CD4-positive, alpha-beta T cell treated with Interferon gamma for 1 hour (primary cell): ENCODE measurements at places on chromosomes 7 and 10.
A peak's percentile ranks its signal among the peaks of the same experiment; 100 is the strongest.

DNA sequence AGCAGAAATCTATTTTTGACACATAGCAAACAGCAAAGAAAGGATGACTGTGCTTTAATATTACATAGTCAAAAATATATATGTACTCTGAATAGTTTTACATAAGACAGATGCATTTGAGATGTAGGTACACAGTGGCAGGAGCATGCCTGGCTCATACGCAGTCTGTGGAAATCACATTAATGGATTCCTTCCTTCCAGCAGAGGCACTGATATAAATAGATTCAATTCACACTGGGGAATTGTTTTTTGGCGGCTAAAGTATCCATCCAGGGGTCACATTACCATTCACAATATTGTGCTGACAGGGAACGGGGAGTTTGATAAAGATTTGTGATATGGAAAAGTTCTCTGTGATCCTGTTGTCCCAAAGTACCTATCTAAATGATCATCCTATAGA is 72.5 kb upstream of the AGR3 start:
- DNase-seq: no peak

- no peak for DNase-seq
Observed at GRCh38 chr7:26856176-26856985, 8.0 kb downstream of the SKAP2 start.

DNA sequence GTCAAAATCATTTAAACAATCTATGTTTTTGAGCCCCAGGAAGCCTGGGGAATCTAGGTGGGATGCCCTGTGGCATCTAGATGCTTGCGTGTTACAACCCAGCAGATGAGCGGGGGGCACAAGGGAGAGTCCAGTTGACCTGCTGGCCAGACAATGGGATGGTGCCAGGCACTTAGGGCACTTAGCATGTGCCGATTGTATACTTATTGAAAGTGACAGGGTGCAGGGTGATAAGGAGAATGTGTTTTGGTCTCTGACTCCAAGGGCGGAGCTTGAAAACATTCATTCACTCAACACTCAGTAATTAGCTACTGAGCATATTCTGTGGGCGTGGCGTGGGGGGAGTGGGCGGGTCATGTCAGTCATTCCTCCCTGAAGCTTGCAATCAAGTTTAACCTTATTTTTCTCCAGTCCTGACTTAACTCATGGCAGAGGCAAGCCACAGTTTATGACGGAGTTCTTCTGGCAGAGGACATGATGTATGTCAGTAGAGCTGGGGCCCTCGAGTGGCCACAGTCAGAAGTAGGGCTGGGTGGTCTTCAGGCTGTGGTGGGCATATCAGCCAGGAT is 115.1 kb downstream of the PRKCQ start:
- no peak for DNase-seq

DNA sequence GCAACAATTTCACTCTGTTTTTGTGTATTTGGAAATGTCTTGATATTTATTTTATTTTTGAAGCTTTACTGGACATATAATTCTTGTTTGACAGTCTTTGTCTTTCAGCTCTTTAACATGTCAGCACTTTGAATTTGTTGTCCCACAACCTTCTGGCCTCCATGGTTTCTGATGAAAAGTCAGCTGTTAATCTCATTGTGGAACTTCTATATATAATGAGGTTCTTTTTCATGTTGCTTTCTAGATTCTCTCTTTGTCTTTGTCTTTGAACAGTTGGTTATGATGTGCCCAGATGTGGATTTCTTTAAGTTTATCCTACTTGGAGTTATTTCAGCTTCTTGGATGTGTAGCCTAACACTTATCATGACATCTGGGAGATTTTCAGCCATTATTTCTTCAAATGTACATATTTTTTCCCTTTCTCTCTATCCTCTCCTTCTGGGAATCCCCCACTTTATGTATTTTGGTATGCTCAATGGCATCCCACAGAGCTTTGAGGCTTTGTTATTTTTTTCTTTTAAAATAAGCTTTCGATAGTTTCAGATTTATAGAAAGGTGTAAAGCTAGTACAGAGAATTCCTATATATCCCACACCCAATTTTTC is 9.5 kb upstream of the LMTK2 start:
- no peak for DNase-seq

- DNase-seq: no peak
Observed at GRCh38 chr7:74025730-74026129, 2.2 kb upstream of the ELN start.

DNA sequence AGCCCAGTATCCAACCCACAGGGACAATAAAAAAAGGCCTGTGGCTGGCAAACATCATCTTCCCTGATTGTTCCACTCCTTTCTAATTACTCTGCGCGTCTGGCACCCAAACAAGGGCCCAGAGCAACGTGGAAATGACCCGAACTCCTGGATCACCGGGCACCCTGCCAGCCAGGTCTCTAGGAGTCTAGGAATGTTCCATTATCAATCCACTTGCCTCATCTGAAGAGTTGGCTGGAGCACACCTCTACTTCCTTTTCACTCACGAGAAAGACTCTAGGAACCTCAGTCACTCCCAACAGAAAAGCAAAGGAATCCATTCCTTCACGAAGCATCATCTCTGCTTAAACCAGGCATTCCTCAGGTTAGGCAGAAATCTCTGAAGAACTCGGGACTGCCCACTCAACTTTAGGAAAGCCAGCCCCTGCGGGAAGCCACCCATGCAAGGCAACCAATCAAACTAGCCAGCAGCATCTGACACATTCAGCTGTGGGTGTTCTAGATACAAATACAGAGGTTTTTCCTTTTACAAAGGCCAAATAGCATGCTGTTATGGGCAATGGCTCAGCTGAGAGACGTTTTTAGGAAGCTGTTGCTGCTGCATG is 37.7 kb downstream of the ATXN7L1 start:
- no peak for DNase-seq

GRCh38 chr7:19619122-19619521 is 89.7 kb downstream of the POLR1F start:
- DNase-seq: no peak

DNA sequence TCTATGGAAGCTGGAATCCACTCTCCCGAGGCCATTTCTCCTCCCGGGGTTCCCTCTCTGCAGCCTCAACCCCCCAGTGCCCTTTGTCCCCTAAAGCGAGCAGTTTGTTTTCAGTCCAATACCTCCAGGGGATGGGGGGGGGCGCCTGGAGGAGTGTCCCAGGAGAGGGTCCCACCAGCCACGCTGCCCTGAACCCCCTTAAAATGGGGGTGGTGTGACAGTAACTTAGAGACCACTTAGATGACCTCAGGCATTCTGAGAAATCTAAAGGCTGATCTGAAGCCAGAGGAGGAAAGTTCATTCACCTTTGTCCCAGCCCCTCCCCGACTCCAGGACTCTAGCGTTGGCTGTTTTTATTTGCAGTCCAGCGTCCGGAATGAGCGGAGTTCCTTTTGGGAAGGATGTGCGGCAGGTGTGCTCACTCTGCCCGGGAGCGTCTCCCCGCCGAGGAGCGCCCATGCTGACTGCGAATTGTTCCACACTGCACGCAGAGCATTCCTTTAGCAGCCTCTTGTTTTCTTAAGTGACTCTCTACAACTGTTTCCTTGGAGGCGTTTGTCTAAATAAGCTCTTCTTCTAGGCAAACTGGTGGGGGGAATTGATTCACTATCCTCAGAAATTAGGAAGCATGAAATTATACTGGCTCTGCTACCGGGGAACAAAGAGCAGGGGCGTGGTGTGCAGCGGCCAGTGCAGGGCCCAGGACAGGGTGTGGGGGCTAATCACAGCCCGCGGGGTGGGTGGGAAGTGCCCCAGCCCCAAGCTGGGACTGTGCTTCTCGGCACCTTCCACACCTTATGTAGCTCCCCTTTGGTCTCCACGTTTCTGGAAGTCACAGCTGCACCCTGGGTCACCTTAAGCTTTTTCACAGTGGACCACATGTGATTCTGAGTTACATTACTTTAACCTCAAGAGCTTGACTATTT is 46.3 kb downstream of the SYPL1 start:
- DNase-seq: no peak

GRCh38 chr10:122682522-122682921 is 17.1 kb downstream of the C10orf120 start:
- DNase-seq: no peak

GRCh38 chr10:21318540-21319167 is 206.8 kb downstream of the SKIDA1 start:
- no peak for DNase-seq

- DNase-seq: no peak
Observed at GRCh38 chr10:77686096-77686495, 48.5 kb upstream of the KCNMA1 start.

DNA sequence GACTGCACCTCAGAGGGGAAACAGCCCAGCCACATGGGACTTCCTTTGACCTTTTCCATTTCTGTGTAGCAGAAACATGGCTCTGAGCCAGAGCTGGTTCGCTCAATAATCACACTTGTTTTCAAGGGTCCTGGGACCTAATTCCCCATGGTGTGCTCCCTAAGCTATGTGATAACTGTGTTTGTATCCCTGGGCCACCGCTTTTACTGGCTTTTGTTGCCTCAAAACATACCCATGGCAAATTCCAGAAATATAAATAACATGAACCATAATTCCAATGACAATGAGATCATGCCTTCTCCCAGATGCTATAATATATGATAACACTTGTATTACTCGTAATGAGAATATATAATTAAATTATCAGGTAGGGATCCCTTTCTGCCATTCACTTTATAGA is 196.4 kb downstream of the GFRA1 start:
- no peak for DNase-seq

DNA sequence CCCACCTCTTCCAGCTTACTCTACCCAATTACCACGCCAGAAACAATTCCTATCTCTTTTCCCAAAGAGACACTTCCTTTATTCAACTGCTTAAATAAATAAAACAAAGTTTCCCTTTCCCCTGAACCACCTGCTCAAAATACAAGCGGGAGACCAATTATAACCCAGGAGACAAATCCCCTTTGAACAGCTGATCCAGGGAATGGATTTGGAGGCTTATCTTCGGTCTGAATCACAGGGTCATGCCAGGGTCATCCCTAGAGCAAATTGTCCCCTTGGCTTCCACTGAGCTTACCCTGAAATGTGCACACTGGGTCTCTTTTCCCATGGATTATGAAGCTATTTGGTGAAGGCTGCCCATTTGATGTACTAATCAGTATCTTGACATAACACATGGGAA is 99.9 kb upstream of the JAZF1 start:
- no peak for DNase-seq

DNA sequence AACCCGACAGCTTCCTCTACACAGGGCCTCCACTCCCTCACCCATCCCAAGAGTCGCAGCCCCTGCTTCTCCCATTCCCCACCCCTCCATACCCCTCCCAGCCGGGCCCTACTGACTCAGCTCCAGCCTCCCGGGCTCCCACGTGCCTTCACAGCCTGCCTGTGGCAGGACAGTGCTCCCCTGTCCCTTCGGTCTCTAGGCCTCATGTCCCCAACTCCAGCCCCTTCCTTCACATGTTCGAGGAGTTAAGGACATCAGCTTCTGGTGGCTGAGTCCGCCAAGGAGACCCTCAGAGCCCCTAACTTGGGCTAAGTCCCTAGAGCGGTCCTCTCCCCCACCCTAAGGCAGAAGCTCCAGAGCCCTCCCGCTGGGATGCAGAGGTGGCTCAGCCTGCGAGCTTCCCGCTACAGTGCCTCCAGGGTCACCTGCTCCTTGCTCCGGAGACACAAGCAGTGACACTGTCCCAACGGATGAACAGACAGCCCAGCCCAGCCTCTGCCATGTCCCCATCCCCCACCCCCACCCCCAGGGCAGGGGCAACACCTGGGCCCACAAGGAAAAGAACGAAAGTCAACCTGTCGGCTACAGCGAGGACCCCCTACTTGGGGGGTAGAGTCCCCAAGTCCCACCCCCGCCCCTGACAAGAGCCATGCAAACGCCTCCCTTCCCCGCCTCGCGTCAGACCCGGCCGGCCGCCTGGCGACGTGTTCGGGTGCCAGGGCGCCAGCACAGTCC is 716 bp downstream of the SMARCD3 start:
- DNase-seq: no peak

DNA sequence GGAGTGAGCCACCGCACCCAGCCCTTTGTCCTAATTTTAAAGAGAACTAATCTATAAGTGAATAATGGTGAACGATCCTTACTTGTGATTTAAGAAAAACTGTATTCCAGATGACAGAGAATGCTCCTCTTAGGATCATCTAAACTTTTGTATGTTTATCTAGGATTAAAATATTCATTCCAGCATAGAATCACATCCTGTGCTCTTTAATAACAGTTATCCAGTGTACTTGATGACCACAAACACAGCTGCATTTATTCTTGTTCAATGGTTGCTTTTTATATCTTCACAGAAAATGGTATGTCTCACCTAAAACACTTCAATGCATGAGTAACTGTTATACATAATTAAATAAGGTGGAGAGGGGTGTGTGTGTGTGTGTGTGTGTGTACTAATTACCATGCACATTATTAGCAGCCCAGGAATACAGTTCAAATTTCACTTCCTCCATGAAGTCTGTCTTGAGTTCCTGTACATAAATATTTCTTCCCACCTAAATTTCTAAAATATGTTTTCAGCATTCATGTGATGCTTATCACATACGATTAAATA is 38.5 kb upstream of the SEMA3C start:
- DNase-seq: no peak

DNA sequence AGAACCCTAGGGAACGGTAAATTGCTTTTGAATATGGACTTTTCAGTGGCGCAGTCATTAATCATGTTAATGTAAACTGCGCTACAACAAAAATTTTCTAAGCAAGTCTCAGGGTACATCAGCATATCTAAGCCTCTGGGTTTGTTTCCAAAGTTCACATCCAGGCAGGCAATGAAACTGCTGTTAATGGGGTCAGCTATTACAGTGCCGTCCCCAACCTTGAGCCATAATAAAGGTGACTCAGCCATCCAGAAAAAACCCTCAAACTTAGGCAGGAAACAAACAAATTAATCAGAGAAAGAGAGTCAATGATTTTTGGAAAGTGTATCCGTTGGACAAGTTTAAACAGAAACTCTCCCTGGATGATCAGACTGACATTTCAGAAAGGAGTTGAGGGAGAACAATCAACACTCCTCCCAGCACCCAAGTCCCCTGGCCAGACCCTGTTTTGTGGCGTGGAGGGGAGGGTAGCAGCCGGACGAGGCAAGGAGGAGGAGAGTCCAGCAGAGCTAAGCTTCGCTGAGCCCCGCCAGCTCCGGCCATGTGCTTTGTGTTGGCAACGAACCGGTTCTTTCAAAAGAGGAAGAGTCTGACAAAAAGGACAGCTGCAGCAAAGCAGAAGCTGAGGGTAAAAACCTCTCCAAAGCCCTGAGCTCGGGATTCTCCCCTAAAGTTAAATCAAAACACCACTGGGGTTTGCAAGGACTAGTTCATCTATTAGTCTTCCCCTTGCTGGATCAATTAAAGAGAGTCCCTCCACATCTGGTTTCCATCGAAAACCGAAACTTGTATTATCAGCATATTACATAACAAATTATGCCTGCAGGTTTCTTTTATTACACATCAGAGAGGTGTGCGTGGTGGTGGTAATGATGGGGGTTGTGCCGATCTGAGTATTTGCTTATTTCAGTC is 3.6 kb downstream of the FAM53B start:
- DNase-seq: peak; percentile 38

- DNase-seq: no peak
Observed at GRCh38 chr10:121998462-121998861, 9.5 kb downstream of the TACC2 start.

DNA sequence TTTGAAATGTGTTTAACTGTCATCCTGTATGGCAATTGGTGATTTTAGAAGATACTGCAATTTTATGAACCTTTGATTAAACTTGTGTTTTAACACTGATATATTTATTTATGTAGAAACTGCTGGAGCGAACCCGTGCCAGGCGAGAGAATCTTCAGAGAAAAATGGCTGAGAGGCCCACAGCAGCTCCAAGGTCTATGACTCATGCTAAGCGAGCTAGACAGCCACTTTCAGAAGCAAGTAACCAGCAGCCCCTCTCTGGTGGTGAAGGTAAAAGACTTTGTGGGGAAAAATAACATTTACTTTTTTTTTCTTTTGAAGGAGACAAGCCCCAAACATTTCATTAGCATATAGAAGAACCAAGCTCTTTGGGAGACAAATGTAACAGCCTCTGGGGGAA is 6.5 kb downstream of the ANLN start:
- no peak for DNase-seq
